ENCODE measurements at places on chromosomes 5 and 9. TPM values are rescaled to one million over a fixed set of nuclear protein-coding genes. Genes with fewer than 3 reads are reported as not detected.

Gene PRELID2
- 4.3 TPM for polyA plus RNA-seq

Gene PCDHGA10
- 1.6 TPM for polyA plus RNA-seq

DNA sequence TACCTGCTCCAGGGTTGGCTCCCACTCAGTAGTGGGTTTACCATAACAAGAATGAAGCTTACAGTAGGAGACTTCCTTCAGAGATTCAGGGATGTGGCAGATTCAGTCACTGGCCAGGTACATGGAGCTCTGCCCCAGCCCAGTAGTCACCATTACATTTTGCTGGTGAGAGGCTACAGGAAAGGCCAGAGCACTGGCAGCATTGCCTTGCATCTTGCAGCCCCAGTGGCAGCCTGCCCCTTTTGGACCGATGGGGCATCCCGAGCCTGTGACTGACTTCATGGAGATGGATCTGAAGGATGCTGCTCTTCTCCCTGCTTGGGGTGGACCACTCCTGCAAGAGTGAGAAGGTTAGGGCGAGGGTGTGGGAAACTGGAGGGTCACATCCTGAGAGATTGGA lies 16.8 kb downstream of the TAS2R1 start:
- DNase-seq = no peak

DNA sequence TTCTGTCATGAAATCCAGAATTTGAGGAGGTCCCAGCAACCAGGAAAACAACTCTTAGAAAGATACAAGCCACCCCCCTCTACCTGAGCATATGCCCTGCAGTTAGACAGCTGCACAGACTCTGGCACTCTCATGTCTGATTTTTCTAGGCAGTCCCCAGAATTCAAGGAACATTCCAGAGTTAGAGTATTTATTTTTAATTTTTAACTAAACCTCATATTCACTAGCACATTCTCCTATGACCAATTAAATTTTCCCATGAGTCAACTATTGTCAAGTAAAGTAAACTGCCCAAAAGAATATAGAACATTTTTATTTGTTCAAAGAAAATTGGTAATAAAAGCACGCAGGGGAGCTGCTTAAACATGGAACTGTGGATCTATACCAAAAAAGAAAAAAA lies 490.5 kb upstream of the SEMA6A start:
- no peak for DNase-seq

GRCh38 chr5:151317871-151318270 lies 14.3 kb upstream of the SLC36A3 start:
- DNase-seq = no peak

Data from right cardiac atrium (tissue), 5 donors.